ENCODE measurements at places on chromosomes 7 and 10.

- DNase-seq, result peak; percentile 33
Observed at GRCh38 chr10:36448760-36449691, 676.4 kb upstream of the ANKRD30A start.

- no peak for DNase-seq
Observed at GRCh38 chr7:72674394-72674793, 153.6 kb downstream of the TYW1B start.

GRCh38 chr7:8105449-8106095, 137.0 kb downstream of the GLCCI1 start:
- no peak for DNase-seq

DNA sequence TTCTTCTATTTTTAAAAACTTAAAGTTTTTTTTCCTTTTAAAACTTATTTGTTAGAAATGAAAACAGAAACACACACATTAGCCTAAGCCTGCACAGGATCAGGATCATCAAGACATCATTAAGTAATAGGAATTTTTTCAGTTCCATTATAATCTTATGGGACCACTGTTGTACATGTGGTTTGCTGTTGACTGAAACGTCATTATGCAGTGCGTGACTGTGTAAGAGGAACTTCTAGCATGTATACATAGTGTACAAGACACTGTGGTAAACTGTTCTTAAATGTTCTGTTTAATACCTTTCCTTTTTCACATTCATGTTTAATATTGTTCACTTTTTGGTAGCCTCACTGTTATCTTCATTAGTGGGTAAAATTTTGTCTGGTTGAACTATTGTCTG, 12.1 kb downstream of the ENTPD7 start:
- DNase-seq, result no peak

- no peak for DNase-seq
Observed at GRCh38 chr10:62694537-62695126, 109.9 kb upstream of the ADO start.

DNA sequence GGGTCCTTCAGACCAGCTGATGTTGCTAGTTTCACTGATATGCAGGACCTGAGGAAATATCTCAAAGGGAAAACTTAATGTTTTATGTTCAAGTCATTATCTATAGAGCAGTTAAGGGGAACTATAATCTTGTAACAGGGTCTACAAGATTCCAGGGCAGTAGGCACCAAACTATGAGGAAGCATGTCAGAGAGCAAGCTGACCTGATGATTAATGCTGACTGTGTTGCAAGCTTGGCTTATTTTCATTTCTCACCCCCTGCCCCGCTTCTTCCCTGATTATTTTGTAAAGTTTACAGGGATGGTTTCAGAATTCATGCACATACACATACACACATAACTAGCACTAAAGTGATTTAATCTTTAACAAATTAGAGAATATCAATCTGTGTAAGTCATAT, 84.3 kb upstream of the CACNA2D1 start:
- no peak for DNase-seq

- peak; percentile 63 for DNase-seq
Observed at GRCh38 chr7:158975526-158976467, 119.4 kb downstream of the DYNC2I1 start.

DNA sequence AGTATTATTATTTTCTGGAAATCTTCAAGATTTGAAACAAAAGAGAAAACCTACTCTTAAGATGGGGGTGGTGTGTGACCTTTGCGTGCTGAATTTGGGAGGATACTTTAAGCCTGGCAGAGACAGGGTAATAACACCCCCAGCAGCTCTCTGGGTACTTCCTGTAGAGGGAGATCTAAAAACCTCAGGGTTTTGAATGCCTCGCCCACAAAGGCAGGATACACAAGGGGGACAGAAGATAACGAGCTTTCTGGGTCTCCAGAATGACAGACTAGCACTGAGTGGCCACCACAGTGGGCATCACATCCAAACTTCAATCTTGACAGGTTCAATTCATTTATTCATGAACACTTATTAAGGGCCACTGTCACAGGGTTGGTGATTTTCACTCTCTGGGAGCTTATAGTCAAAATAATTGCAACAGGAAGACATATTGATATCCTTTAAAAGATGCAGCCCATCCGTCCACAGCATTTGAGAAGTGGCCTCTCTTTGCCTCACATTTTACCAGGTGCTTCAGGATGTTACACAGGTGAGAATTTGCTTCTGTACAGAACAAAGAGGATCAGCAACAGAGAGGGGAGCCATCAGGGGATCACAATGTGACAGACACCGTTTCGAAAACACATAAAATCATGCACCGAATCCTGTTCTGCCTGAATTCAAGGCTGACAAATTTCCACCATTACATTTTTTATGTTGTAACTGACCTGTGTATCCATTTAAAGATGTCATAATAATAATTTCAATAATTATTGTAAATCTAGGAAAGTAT, 14.3 kb downstream of the CPA1 start:
- no peak for DNase-seq

- DNase-seq, result no peak
Observed at GRCh38 chr10:96125142-96125515, 5.0 kb upstream of the ZNF518A start.

GRCh38 chr7:105742787-105743186, 133.6 kb downstream of the ATXN7L1 start:
- DNase-seq, result no peak

DNA sequence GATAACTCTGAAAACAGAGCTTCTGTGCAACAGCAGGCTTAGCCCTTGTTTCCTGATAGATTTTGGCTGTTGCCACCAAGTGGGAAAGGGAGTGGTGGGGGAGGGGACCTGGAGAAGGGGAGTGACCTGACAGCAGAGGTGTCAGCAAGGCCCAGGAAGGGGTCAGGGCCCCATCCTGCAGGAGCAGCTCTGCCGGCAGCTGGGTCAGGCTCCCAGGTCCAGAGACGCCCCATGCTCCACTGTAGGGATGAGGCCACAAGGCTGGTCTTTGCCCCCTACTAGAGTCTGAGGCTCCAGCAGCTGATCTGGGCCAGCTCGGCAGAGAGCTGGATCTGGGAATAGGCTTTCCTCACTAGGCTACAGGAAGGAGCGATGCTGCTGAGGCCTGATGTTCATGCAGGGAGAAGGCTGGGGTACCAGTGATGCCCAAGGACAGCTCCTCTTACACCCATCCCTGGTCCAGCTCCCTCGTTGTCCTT, 44.0 kb upstream of the ZMIZ1 start:
- no peak for DNase-seq

DNA sequence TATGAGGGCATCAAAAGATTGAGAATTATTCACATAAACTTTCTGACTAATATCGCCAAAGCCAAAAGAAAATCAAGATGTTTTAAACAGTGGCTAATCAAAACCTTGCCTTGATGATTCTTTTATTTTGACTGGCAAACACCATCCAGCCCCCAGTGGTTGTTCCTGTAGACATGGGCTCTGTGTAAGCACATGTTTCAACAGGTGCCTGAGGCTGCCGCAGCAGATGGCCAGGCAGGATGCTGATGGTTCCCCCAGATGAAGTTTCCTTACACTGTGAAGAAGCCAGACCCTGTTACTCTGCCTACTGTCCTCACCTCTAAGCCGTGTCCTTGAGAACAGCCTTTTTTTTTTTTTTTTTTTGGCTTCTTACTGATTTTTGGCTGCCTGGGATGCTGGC, 146.5 kb downstream of the RAB11FIP2 start:
- DNase-seq, result no peak

DNA sequence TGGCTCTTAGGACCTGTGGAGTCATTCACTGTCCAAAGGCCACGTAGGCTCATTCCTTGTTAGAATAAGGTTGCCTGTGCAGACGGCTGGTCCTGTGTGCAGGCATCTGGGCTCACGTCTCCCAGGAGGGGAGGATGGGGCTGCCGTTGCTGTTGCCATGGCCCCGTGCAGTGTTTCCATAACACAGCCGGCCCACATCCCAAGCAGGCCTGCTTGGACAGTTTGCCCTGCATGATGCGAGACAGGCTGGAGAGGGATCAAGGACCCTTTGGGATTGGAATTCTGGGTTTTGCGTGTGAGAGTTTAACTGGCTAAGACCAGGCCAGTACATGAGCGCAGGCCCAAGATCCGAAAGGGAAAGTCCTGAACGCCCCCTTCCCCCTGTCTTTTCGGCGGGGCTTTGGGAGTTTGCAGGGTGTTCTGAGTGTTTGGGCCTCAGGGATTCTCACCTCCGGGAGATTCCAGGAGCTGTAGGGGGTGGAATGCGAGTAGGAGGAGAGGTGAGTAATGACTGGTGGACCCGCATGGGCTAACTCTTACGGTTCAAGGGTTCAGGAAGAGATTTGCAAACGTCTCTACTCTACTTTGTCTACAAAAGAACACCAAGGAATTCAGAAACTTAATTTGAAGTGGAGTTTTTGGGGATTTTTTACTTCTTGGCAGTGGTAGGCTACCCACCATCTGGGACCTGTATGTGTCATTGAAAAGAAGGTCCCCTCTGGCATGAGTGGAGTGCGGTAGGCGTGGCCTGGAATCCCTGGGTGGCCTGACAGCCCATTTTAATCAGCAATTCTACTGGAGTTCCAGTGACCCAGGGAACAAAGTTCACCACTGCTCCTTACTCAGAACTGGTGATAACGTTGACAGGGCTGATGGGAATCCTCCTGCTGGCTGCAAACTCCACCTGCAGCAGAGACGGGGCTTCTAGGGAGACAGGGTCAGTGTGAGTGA, 125.4 kb downstream of the ITIH5 start:
- peak; percentile 39 for DNase-seq

- DNase-seq, result peak; percentile 7
Observed at GRCh38 chr10:29127037-29127700, 161.7 kb upstream of the LYZL1 start.

GRCh38 chr7:144011458-144012230, 11.5 kb downstream of the OR6B1 start:
- no peak for DNase-seq

- no peak for DNase-seq
Observed at GRCh38 chr7:98187138-98187502, 24.1 kb upstream of the BHLHA15 start.

- no peak for DNase-seq
Observed at GRCh38 chr10:89332123-89332633, 4.4 kb downstream of the IFIT3 start.

DNA sequence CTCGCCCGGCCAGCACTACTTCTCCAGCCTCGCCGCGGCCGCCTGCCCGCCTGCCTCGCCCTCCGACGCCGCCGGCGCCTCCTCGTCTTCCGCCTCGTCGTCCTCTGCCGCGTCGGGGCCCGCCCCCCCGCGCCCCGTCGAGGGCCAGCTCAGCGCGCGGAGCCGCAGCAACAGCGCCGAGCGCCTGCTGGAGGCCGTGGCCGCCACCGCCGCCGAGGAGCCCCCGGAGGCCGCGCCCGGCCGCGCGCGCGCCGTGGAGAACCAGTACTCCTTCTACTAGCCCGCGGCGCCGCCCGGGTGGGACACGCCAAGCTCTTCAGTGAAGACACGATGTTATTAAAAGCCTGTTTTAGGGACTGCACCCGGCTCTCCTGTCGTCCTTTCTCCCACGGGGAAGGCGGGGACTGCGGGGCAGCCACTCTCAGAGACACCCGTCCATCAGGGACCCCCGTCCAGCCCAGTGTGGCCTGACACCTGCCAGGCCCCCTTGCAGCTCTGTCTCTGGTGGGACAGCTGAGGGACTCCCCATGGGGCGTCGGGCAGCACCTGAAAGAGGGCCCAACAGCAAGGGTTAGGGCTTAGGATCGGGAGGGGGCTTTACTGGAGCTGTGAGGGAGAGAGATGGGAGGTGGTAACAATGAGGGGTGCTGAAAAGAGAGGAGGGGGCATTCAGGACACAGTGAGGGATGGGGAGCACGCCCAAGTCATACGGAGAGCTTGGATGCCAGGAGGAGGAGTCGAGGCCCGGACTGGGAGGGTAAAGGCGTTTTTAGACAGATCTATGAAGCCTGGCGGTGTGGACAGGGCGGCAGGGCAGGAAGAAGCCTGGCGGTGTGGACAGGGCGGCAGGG, 34.7 kb downstream of the SPDYE6 start:
- peak; percentile 83 for DNase-seq

- DNase-seq, result no peak
Observed at GRCh38 chr10:130871406-130871805, 440.1 kb downstream of the TCERG1L start.

DNA sequence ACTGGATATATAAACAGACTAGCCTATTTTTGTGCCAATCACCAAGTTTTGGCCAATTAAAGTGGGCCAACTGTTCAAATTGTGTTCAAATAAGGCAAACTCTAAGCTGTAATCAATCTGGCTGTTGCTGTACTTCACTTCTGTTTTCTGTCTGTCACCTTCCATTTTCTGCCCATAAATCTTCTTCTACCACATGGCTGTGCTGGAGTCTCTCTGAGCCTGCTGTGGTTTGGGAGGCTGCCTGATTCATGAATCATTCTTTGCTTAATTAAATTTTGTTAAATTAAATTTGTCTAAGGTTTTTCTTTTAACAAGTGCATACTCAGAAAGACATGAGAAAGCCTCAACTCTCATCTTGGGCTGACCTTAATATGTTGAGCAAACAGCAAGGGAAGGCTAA, 172.6 kb upstream of the VIPR2 start:
- DNase-seq, result no peak

DNA sequence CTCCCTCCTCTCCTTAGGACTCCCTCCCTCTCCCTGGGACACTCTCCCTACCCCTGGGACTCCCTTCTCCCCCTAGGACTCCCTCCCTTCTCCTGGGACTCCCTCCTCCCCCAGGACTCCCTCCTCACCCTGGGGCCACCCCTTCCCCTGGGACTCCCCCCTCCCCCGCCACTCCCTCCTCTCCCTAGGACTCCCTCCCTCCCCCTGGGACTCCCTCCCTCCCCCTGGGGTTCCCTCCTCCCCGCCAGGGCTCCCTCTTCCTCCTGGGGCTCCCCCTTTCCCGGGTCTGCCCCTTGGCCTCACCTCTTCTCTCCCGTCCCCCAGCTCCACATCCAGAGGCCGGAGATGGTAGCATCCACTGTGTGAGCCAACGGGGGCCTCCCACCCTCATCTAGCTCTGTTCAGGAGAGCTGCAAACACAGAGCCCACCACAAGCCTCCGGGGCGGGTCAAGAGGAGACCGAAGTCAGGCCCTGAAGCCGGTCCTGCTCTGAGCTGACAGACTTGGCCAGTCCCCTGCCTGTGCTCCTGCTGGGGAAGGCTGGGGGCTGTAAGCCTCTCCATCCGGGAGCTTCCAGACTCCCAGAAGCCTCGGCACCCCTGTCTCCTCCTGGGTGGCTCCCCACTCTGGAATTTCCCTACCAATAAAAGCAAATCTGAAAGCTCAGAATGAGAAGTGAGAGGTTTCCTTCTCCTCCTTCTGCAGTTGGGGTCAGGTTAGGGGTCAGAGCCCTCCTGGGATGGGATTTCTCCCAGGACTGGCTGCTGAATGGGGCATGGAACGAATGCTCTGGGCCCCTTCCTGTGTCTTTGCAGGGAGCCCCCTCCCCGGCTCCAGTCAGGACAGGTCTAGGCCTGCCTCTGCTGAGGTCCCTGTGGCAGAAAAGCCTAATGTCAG, 1.4 kb upstream of the MUC17 start:
- peak; percentile 45 for DNase-seq

DNA sequence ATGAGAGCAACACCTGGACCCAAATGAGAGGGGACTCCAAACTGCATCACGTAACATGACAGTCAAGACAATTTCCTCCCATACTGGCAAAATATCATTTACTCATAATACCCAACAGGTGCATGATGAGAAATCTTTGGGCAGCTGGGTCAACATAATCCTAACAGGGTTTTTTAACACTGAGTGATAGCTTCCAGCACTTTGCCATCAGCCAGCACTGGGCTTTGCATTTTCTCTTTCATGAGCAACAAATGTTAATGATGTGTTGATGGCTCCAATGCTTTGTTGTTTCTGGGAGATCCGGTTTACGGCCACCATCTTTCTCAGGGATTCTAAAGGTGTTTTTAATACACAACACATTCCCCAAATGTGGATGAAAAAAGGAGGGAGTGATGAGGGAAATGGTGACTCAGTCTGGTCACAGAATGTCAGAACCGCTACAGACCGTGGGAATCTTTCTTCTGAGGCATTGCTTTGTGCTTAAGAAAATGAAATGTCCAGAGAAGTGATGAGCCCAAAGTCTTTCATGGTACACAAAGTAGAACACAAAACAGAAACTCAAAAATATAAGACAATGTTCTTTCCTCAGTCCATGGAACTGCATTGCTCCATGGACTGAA, 705.7 kb upstream of the IGFBP3 start:
- no peak for DNase-seq
